Activated CD8-positive, alpha-beta memory T cell treated with anti-CD3 and anti-CD28 coated beads for 4 hours (primary cell): ENCODE measurements at places on chromosomes 2 and 18.

DNA sequence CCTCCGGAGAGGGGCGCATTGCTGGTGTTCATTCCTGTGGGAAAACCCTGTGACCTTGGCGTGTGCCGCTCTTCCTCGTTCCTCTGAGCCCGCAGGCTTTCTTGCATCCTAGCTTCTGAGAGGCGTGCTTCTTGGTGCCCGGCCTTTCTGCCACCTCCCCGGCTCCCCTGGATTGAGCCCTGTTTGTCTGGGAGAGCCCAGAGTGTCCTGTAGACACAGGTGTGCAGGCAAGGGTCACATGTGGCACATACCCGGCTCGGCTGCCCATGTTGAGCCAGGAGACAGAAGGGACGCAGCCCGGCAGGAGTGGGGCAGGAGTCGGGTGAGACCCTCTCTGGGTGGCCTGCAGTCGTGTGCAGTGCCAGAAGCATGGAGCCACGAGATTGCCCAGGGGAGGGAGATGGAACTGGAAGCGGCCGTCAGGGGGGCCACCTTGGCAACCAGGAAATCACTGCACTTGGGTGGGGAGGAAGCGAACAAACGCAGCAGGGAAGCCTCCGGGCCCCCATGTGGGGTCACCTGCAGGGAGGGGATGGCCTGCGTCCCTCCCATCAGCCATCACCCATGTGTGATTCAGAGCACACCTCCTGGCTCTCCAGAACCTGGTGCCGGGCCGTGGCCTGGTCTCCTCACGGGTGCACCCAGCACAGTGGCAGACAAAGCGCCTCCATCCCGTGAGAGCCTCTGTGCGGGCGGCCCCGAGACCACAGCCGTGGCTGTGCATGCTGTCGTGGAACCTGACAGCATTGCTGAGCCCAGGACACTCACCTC lies 92.9 kb downstream of the SH3BP4 start:
- DNase-seq: no peak

GRCh38 chr2:233385489-233386044 lies 31.3 kb downstream of the DGKD start:
- DNase-seq: peak; percentile 28

GRCh38 chr2:144596073-144596871 lies 76.4 kb upstream of the ZEB2 start:
- no peak for DNase-seq

DNA sequence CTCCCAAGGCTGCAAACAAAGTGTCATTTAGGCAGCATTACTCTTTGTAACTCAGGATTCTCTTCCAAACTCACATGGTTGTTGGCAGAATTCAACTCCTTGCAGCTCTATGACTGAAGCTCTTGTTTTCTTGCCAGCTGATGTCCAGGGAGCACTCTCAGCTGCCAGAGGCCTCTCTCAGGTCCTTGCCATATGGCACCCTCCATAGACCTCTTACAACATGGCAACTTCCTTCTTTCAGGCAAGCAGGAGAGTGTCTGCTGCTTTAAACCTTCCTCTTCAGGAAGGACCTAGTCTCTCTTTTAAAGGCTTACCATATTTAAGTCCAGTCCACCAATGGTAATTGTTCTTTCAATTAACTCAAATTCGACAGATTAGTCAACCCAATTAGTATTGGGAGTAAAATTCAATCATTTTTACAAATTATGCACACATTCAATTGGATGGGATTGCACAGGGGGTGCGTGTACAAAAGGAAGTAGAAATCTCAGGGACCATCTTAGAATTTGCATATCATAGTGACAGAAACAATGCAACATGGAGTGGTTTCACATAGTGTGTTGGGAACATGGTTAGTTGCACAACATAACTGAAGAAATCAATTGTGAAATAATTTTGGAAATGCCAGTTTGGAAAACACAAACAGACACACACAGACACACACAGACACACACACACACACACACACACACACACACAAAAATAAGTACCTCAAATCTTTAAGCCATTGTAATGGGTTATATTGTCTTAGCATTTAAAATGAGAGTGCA lies 893.5 kb upstream of the ZEB2 start:
- no peak for DNase-seq

DNA sequence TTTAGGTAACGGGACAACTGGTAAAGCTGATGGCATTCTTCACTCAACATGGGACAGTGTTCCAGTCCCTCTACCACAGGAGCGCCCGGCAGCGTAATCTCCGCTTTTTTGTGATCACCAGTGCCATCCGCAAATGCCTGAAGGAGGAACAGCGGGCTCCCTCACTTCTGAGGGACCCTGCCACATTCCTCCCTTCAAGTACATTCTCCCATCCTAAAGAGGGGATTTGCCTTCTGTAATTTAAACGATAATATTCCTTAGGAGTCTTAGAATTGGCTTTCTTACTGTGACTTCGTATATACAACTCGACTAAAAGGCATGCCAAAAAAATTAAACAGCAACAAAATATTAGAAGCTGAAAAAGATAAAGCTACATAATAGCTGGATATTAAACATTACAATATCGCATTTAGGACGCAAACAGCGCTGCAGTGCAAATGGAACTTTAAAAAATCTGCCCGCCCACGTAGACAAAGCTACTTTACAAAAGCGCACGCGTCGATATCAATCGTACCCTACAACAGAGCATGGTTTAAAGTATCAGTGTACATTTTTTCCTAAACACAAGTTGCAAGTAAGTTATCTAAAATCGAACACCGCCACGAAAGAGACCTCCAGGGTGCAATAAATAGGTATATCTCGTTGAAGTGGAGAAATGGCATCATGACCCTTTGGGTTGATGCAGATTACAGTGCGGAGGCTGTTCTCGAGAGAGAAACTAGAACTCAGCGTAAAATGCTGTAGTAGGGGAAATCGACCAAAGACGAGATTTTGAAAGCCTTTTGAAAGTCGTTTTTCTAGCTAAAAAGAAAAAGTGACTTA lies 2.3 kb upstream of the VSNL1 start:
- DNase-seq: no peak

DNA sequence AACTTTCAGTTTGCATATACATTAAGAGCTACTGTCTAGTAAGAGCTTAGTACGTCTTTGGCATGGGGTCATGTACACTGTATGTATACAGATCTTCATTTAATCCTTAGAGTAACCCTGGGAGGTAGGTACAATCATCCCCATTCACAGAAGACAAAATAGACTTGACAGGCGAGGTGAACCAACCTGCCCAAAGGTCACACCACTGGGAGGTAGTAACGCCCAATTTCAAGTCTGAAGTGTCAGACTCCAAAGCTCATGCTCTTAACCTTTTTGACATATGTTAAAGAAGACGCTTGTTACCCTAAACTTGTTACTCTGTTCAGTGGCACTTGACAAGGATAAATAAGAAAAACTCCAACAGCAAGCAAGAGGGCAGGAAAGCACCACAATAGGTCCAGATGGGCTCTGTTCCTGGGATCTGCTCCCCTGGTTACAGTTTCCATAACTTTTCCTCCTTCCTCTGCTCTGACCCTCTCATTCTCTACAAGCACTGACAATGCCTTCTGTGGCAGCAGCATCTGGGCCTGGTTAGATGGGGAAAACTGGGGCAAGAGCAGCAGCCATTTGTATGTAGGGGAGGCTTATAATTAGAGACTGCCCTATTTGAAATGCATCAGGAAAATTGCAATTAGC lies 64.7 kb upstream of the SERTAD2 start:
- no peak for DNase-seq

GRCh38 chr2:19632403-19632991 lies 269.3 kb downstream of the TTC32 start:
- no peak for DNase-seq

- no peak for DNase-seq
Observed at GRCh38 chr2:138428710-138429440, 72.7 kb upstream of the SPOPL start.

DNA sequence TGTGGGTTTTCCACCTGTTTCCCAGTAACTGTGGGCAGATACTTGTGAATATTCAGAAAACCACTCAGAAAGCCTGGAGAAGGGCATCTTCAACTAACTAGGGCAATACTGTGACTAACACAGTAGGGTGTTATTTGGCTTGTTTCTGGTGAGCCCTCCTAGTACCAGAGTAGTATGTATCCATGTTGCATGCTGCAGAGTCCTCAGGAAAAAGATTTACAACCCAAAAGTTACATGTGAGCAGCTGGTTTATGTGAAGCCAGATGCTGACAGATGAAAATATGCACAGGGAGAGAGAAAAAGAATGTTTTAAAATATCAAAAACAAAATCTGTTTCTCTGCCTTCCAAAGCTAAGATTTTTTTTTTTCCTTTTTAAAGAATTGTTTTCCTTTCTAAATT lies 333.2 kb upstream of the UBE2E3 start:
- no peak for DNase-seq

DNA sequence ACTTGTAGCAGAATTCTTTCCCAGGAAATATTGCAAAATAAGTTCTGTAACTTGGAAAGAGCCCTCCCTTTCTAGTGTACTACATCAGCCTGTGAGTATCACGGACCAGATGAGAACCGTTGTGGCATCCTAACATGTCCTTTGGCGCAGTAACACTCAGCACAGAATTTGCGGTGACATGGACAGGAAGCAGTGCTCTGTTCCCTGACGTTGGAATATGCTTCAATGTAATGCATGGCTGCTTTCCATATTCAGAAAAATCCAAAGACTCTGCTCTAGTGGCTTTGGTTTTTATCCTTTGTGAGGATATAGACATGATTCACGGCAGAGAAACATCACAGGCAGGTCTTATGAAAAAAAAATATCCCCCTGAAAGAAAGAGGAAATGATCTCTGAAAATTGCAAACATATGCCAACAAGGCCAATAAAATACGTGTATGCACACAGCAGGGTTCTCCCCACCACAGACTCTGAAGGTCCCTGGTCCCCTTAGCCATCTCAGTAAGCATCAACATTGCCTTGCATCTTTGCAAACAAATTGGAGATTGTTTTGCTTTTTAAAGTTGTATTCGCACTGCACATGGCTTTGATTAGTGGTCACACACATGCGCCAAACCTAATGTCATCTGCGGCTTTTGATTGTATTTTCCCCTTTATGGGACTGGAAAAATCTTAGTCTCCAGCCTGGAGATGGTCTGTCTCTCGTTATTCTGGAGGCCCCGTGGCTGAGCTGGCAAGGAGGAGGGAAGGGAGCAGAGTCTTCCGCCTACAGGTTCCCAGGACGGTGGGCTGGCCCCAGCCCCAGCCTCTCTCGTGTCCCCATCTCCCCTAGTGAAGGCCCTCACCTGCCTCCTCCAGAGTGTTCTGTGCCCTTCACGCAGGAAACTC lies 122.9 kb downstream of the COPS8 start:
- no peak for DNase-seq

GRCh38 chr2:112941753-112942653 lies 31.0 kb downstream of the IL37 start:
- peak; percentile 19 for DNase-seq

DNA sequence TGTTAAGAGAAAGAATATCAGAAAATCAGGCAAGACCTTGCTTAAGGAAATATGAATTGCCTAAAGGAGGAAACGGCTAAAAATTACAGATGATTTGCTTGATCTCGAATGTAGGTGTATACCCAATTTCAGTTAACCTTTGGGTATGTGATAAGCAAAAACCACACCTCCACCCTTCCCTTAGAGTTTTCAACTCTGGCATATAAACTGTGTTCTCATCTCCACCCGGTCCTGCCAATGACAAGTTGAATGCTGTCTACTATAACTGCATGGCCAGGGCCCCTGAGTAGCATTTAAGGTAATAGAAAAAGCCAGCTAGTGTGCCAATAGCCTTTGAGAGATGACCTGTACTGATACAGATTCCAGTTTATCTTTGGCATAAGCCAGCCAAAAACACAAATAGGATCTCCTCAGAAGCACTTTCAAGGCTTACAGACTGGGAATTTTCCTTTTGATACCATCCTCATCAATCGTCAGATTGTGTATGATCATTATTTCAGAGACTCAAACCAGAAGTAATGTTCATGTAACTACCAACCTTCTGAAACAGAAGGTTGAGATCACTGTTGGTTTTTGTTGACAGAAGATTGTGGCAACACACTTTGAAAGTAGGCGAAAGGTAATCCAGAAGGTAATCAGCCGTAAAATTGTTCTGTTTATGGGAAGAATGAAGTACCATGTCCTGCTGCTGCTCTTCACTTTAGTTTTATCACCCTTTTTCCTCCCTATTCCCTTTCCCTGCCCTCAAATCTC lies 163.1 kb downstream of the GFPT1 start:
- no peak for DNase-seq

- DNase-seq: no peak
Observed at GRCh38 chr2:109164739-109165221, 35.8 kb downstream of the SH3RF3 start.

DNA sequence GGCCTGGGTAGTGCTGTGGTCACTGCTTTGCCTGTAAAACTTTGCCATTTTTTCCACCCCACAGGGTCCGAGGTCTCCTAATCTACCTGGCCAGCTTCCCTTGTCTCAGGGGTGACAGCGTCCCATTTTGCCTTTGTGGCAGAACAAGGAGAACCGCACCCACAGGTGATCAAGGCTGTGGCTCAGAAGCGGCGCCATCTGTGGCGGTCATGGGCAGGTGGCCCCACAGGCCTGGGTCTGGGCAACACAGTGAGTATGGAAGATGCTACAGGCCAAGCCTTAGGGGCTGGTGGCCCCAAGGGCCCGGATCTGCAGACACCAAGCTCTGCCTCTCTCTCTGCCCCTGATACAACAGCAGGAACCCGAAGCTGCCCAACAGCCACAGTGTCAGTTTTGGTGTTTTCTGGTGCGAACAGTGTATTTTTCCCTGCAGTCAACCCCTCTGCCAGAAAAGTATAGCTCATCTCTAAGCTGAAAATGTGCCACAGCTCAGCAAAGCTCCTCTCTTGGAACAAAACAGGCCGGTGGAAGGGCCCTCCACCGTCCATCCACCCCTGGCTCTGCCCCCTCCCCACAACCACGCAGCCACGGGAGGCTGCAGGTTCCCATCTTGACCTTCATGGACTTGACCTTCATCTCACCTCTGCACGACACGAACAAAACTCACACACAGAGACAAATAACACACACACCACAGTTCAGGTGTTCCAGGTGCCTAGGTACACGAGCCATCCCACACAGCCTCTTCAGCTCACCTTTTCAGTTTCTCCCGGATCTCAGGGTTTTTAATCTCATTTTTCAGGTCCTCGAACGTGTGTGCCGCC lies 96.7 kb downstream of the PXDN start:
- DNase-seq: no peak

GRCh38 chr2:37892436-37893114 lies 32.5 kb upstream of the RMDN2 start:
- no peak for DNase-seq

- DNase-seq: peak; percentile 38
Observed at GRCh38 chr2:96801005-96801785, 14.9 kb upstream of the CNNM3 start.

DNA sequence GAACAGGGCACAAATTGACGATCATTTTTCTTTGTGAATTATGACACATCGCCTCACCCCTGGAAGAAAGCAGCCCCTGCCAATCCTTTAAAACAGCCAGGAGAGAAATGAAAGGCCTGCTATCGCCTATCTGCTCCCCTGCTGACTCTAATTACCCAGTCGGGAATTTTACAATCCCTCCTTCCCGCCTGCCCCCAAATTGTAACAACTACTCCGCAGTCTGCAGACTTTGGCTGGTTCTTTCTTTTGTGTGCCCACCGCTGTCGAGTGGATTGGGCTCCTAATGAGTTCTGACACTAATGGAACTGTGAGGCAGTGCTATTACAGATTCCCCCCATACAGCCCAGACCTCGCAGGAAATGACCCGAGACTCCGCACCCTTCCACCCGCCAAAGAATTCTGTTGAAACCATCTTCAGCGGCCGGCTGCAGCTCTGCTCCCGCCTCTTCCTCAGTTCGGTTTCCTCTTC lies 281.2 kb upstream of the PARD3B start:
- no peak for DNase-seq

- DNase-seq: no peak
Observed at GRCh38 chr18:57976230-57976773, 67.7 kb upstream of the NEDD4L start.

GRCh38 chr2:230717600-230717999 lies 5.0 kb downstream of the CAB39 start:
- no peak for DNase-seq

- DNase-seq: no peak
Observed at GRCh38 chr18:908758-909724, 4.4 kb downstream of the ADCYAP1 start.
